Common myeloid progenitor, CD34-positive (primary cell): ENCODE measurements at places on chromosomes 5 and 9.

DNA sequence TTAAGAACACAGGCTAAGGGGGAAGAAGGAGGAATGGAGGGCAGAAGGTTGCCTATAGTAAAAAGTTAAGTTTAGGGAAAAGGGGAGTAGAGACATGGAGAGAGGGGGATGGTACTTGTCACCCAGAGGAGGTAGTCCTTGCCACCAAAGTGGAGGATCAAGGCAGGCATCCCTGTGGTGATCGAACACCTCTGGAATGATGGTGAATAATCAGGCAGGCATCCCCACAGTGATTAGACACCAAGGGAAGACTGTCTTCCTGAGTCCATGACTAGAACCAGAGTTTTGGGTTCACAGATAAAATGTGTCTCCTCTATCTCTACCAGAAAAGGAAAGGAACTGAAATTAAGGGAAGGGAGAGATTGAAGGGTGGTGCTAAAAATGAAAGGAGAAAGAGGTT lies 19.2 kb upstream of the HMGCS1 start:
- no peak for DNase-seq

DNA sequence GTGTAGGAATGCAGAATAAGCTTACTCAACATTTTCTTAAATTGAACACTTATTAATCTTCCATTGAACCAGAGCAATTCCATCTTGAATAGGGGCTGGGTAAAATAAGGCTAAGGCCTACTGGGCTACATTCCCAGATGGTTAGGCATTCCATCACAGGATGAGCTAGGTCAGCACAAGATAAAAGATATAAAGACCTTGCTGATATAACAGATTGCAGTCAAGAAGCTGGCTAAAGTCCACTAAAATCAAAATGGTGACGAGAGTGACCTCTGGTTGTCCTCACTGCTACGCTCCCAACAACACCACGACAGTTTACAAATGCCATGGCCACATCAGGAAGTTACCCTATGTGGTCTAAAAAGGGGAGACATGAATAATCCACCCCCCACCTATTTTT lies 156.1 kb downstream of the NXNL2 start:
- no peak for DNase-seq

- DNase-seq = peak; percentile 65
Observed at GRCh38 chr5:149581192-149581861, at the start of gene ARHGEF37. ARHGEF37 (plus strand) TSS chr5:149581498; CDS start chr5:149597770, 16,272 bp downstream.

DNA sequence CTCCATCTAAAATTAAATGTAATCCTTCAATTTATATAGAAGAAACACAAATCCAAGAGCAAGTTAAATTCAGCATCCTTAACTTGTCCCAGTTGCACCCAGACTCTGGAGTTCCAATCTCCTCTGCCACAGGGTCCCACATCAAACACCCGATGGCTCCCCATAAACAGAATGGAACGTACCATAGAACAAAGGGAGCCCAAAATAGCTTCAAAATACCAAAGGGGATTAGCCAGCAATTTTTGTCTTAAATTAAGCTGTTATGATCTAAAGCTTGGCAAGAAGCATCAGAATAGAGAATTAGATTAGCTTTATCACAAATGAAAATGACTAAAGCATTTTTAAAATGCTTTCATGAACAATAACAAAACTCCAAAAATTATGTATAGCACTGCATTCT lies 112.8 kb downstream of the FANCC start:
- no peak for DNase-seq

- no peak for DNase-seq
Observed at GRCh38 chr5:58761407-58761806, 178.5 kb downstream of the RAB3C start.

GRCh38 chr9:110109333-110110092 lies 98.4 kb downstream of the C9orf152 start:
- DNase-seq = no peak

DNA sequence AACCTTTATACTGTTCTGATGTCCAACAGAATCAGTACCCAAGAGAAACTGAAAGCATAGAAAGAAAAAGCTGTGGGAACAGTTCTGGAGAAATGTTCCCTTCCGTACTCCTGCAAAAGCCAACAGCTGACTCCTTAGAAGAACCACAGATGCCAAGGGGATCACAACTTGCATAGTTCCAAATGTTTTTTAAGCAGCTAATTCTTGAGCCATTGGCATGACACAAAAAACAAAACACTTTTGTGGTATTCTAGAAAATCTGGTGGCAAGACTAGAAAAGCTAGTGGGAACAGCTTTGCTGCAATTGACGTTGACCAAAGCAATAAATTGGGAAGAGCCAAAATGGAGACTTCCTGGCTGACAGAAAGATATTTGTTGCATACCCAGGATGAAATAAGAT lies 189.9 kb downstream of the ARL15 start:
- DNase-seq = no peak

- no peak for DNase-seq
Observed at GRCh38 chr5:125160787-125161502, 414.5 kb upstream of the ZNF608 start.
